ENCODE measurements at places on chromosomes 6 and 20.

DNA sequence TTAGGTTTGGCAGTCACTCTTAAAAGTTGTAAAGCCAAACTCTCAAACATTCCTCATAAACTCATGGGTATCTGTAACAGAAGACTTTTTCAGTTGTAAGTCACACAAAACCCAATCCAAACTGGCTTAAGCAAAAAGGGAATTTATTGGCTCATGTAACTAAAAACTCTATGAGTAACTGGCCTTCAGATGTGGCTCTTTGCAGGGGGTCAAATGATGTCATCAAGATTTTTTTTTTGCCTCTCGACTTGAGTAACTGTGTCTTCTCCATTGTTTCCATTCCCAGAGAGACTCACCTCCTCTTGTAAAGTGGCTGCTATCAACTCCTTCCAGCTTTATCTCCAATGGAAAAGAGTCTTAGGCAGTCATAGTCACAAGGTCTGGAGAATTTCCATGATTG, 645.0 kb downstream of the DHX35 start:
- no peak for ATAC-seq

GRCh38 chr6:20242397-20242796, 30.1 kb upstream of the MBOAT1 start:
- no peak for ATAC-seq

DNA sequence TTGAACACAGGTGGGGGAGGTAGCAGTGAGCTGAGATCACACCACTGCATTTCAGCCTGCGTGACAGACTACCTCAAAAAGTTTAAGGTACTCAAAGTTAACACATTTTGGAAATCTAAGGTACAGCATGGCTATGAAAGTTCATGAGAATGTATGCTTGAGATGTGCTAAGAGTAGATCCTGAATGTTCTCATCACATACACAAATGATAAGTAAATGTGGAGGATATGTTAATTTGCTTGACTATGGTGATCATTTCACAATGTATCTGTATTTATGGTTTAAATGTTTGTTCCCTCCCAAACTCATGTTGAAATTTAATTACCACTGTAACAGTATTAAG, 20.1 kb upstream of the SERPINB1 start:
- no peak for ATAC-seq

DNA sequence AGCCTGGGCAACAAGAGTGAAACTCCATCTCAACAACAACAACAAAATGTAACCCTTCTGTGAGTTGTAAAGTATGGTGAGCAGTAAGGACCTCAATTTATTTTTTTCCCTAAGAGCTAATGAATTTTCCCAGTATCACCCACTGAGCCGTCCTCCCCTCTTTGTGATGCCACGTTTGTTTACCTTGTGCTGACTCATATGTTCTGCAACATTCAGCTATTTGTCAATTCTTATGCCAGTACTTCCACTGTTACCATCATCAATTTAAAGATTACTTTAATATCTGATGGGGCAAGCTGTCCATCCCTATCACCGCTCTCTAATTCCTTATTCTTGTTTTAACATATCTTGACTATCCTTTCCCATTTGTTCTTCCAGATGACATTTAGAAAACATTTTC, 37.5 kb downstream of the MAK start:
- no peak for ATAC-seq

Data from activated CD4-positive, CD25-positive, alpha-beta regulatory T cell treated with anti-CD3 and anti-CD28 coated beads, Interleukin-2, amount 50 U/mL, for 24 hours (primary cell).